ENCODE measurements at places on chromosomes 2 and 18. TPM values are rescaled to one million over a fixed set of nuclear protein-coding genes. Genes with fewer than 3 reads are reported as not detected.

GRCh38 chr18:40866013-40866645 is 1088.9 kb upstream of the PIK3C3 start:
- no peak for ATAC-seq

DNA sequence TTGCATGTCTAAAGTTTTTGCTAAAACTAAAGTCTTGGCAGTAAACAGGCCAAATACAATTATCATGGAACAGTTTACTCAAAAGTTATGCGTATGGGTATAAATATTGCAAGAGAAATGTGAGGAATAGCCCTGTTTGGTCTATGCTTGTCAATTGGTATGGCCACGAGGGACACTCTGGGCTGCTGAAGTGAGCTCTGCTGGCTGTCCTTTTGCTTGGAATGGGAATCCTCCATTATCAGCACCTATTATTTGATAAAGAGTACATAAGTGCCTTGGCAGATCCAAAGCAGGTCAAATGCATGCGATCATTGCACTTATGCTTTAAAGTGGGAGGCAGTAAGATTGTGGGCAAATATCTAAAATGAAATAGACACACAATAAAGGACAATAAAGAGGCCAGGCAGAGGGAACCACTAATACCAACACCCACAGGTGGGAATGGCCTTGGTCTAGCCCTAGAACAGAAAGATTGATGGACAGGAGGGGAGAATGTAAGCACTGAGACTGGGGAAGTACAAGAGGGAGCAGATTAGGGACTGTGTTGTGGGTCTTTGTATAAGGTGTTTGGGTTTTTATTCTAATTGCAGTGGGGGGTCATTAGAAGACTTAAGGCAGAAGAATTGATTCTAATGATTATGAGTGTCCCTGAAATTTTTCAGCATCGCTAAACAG is 60.0 kb upstream of the NOSTRIN start:
- ATAC-seq, result no peak

Gene APLF
- 12.0 TPM for total RNA-seq

DNA sequence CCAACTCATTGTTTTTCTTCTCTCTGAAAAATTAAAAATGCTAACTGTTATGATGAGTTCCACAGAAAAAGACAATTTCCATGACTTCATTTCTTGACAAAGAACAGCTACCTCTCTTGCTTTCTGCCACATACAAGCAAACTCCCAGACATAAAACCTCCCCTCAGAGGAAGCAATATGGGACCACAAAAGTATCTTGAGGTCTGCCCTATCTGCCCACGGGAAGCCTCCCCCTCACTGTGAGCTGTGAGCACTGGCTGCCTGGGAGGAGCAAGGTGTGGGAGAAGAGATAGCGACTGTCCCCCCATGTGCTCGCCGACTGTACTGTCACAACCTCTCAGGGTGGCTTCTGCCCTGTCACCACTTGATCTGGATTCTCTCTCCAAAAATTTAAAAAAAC is 69.7 kb upstream of the NRP2 start:
- ATAC-seq, result no peak

DNA sequence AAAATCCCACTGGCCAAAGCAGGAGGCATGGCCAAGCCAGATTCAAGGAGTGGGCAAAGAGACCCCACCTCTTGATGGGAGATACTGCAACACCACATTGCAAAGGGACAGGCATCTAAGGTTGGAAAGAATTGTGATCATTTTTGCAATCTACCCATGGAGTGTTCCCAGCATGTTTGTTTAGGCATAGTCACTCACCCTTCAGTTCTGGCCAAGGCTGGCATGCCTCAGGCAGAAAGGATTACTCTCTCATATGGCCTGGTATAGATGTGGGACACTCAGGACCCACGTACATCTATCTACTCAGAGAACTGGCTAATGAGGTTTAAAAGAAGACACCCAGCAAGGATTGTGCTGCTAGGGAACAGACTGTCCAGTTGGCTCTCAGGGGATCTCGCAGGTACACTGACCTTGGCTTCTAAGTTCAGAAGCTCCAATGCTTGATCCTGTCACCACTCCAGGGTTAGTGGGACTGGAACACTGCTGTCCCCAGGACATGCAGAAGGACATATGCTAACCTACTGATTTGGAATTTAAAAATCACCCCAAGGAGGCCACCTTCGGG is 183.7 kb downstream of the KLHL29 start:
- no peak for ATAC-seq

DNA sequence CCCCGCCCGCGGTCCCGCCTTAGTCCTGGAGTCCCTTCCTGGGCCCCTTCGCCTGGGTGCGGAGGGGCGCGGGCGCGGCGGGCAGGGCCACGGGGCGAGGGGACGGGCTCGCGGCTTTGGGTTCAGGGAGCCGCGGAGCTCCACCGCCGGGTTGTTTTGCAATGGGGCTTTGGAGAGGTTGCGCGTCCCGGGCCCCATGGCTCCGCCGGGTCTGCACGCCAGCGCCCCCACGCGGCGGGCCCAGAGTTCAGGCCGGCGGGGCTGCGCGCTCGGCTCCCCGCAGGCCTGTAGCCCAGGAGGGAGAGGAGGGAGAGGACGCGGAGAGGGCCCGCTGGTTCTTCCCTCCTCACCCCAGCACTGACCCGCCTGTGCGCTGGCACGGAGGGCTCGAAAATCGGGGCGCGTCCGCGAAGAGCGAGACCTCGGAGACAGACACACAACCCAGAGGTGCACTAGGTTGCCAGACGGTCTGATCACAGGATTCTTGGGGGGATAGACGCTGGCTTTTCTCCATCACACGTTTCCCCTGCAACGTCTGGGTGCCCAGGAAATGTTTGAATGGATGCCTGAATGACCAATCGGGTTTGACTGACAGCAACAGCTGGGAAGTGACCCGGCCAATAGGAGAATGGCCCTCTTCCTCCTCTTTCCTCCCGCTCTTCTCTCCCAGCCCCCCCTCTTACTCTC is 4.9 kb upstream of the SIX2 start:
- peak; percentile 50 for ATAC-seq

Gene SERPINB13
- total RNA-seq, result 0.23 TPM

Gene GRHL1
- total RNA-seq, result 2.7 TPM

Gene LYPD6B
- not detected for total RNA-seq

Gene LRRC30
- not detected for total RNA-seq

GRCh38 chr2:224711381-224711780 is 4.8 kb downstream of the CCDC195 start:
- no peak for ATAC-seq
